Activated naive CD4-positive, alpha-beta T cell treated with anti-CD3 and anti-CD28 coated beads for 36 hours (primary cell): ENCODE measurements at places on chromosomes 5 and 9. TPM values are rescaled to one million over a fixed set of nuclear protein-coding genes. Genes with fewer than 3 reads are reported as not detected.

DNA sequence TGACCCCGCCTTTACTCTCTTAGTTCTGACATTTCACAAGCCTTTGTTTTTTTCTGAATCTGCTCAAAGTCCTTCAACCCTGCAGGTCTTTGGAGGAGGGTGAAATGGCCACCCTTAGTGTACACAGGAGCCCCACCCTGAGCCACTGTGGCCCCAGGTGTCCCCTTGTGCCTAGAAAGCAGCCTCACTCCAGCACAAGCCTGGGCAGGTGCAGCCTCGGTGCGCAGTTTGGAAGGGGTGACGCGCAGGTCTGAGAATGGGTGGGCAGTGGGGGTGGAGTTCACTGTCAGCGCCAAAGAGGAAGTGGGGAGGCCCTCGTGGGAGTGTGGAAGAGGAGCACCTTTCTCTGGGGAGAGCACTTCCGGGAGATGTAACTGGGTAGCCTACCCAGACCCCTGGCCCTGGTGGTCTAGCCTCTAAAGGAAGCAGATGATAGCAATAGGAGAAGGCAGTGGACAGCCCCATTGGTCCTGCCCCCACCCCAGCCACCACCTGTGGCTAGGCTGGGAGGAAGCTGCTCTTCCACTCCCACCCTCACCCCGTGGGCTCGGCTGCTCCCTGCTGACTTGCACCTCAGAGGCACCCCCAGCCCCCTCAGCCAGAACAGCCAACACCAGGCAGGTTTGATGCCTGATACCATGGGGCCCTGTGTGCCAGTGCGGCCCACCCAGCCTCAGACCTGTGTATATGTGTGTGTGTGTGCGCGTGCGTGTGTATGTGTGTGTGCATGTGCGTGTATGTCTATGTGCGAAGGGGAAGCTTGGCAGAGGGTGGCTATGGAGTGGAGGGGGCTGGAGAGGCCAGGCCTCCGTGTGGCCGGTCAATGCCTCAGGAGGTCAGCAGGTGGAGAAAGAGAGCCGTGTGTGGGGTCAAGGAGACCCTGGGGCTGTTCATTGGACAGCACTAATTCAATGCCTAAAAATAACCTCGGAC lies 16.8 kb upstream of the DAB2IP start:
- DNase-seq = no peak

DNA sequence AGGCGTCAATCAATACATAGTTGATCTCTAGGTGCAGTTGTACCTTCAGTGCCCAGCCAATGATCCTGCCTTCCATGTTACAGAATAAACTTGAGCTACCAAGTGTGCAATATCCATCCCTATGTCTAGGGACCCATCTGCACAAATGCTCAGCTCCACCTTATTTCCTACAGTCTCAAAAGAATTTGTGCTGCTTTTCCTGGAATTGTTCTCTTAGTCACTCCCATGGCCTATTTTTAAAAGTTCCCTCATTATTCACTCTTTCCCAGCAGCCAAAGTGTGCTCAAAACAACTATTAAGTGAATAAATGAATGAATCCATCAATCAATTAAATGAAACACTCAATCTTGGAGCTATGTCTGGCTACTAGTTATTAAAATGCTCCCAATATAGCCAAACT lies 14.7 kb downstream of the LIX1 start:
- no peak for DNase-seq

DNA sequence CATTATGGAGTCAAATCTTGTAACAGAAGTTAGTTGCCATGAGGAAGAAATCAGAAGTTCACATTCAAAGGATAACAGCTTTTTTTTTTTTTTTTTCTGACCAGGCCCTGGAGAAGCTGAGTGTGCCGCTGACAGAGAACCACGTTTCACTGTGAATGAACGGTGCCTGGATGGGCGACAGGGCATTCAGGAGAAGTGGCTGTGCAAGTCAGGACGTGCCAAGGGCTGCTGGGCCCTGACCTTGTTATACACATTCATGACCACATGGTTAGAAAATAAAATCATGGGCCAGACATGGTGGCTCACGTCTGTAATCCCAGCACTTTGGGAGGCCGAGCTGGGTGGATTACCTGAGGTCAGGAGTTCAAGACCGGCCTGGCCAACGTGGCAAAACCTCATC lies 91.6 kb downstream of the ANKH start:
- DNase-seq = no peak

Gene CARD9
- total RNA-seq = 0.22 TPM

- DNase-seq = peak; percentile 93
These were observed 96.5 kb downstream of the GADD45G start for GRCh38 chr9:89701221-89701798.

- DNase-seq = no peak
These were observed 36.9 kb upstream of the LURAP1L start for GRCh38 chr9:12737871-12738270.

Gene GHR
- not detected for total RNA-seq

- no peak for DNase-seq
These were observed 301.1 kb upstream of the PTGER4 start for GRCh38 chr5:40378396-40379177.

Gene CER1
- not detected for total RNA-seq

GRCh38 chr5:65928322-65928752 lies 2.0 kb downstream of the ERBIN start:
- no peak for DNase-seq

DNA sequence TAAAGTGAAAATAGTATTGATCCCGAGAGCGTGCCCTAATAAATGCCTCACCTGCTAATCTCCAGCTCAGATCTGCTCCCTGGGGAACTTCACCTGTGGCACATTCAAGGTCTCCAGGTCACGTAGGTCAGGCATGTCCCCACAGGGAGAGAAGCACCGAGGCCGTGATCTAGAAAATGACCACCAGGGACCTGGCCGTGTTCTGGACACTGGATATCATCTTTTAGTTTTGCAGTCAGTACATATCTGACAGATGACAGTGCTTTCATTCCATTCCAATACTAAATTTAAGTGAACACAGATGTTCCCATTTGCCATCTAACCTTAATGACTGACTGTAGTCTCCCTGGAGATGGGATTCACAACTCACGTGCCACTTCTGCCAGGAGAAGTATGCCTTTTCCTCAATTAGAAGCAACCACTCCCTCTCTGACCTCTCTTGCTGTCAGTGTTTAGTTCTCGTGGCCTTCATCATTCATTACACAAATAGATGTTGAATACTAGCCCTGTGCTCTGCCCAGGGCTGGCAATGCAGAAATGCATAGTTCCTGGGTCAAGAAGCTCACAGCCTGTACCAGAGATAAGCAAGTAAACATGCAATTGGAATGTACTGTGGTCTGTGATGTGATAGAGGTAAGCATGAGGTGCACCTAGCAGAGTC lies 276.5 kb downstream of the NTRK2 start:
- no peak for DNase-seq

GRCh38 chr5:118257066-118257465 lies 731.3 kb downstream of the DTWD2 start:
- DNase-seq = no peak

Gene TNPO1
- total RNA-seq = 107 TPM

DNA sequence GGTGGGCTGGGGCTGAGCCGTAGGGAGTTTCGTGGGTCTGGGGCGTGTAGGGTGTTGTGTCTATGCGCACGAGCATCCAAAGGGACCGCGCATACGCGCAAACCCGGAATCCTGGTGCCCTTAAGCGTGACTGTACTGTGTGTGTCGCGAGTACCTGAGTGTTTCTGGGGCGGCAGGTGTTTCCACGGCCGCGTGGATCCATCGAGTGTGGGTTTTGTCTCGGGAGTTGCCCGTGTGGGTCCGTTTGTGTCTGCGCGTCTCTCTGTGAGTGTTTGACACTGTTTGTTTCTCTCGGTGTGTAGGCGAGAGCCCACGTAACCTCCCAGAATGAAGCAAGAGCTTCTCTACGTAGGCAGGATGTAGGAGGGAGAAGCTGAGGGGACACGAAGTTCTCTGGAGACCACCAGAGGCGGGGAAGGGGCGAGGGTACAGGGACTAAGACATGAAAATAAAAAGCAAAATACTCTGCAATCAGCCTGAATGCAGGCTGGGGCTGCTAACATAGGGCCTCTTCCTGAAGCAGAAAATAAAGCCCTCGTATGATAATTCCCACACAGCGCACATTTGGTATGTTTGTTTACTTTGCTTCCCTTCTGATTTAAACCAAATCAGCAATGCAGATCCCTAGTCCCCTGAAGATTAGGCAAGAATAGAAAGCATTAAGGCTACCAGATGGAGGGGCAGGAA lies 588 bp upstream of the BRINP1 start:
- DNase-seq = no peak

GRCh38 chr5:173709145-173709544 lies 92.7 kb upstream of the BOD1 start:
- DNase-seq = no peak

DNA sequence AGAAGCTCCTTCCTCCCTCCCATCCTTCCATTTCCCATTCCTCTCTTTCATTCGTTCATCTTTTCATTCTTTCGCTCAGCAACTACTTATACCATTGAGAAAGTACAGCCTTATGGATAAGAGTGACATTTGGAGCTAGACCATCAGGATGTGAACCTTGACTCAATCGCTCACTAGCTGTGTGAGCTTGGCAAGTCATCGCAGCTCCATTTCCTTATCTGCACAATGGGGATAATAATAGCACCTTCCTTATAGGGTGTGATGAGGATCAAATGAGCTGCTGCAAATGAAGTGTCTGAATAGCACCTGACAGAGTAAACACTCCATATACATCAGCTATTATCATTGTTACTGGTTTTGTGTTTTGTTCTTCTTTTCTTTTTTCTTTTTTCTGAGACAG lies 28.1 kb upstream of the SYNPO start:
- DNase-seq = no peak

DNA sequence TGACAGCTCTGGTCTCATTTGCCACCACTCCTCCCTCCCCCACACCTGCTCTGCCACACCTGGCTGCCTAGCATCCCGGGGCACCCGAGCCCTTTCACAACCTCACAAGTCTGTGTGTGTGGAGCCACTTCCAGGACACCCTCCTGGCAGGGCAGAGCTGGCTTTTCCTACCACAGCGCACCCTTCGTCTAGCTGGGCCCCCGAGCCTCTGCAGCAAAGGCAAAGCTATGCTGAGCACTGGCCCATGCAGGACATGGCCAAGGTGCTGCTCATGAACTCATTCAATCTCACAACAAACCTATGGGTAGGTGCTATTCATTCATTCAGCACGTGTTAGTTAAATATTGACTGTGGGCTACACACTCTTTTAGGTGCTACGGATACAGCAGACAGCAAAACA lies 43.4 kb downstream of the DUSP1 start:
- DNase-seq = no peak

Gene IQGAP2
- total RNA-seq = 54.6 TPM

DNA sequence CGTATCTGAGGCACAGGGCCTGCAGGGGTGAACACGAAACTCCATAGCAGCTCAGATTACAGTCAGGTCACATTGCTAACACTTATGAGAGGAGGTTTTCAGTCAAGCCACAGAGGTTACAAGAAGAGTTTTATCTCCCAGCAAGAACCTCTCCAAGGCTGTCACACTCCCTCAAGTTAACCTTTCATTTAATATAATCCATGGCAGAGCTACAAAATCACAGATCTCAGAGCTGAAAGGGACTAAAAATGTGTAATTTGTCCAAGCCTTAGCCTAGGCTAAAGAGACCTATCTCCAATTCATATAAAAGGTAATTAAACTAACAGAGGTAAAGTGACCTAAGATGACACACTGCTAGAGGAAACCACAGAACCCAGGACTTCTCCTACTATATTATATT lies 57.2 kb downstream of the MLANA start:
- no peak for DNase-seq

DNA sequence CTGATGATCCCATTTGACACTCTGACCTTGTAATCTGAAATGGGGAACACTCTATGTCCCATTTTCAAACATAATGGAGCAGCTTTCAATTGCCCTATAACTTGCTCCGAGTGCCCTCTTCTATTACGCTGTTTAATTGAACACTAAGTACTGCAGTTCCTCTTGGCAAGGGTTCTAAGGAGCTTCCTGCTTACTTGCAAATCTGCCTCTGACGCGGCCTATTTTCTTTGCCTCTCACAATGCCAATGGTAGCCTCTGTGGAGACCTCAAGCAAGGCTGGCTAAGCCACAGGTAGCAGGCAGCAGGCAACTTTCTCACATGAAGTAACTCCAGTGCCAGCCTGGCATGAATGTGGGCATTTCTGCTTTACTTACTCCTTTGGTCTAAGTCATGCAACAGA lies 443.4 kb upstream of the TRPC7 start:
- DNase-seq = no peak

- no peak for DNase-seq
These were observed 176.5 kb downstream of the PDE4D start for GRCh38 chr5:59716966-59717500.
